Lung (tissue), 17 donors: ENCODE measurements at places on chromosomes 7 and 10. TPM values are rescaled to one million over a fixed set of nuclear protein-coding genes. Genes with fewer than 3 reads are reported as not detected.

The CCDC172 gene
- total RNA-seq, result not detected

The KLF14 gene
- total RNA-seq, result 0.26 TPM

GRCh38 chr7:98760201-98760651 lies 109.6 kb downstream of the TMEM130 start:
- no peaks in the 10 kb centered on the region for H3K27me3 ChIP-seq
- no peak overlapping the region for H3K4me3 ChIP-seq
- H3K27ac ChIP-seq, result no peak overlapping the region
- no peak for DNase-seq
- H3K4me1 ChIP-seq, result no peaks in the 10 kb centered on the region

The BCL7B gene
- total RNA-seq, result 58.6 TPM

The ZNF727 gene
- 0.34 TPM for total RNA-seq

DNA sequence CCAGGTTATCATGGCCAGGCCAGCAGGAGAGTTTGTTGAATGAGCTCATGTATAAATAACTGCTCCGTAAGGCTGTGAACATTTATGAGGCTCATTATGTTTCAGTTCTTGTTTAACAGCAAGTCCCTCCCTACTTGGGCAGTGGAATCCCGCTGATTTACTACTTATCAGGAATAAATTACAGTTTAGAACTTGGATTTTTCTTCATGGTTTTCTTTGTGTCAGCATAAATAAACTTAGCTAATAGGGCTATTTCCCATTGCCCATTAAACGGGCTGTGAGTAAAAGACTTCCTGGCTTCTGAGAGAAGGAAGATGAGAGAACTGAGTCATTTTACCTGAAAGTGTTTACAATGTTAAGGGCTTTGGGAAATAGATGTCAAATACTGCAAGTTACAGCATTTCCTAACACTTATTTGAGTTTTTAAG lies 701.6 kb upstream of the ANKRD30A start:
- no peak overlapping the region for H3K4me3 ChIP-seq
- H3K4me1 ChIP-seq, result no peaks in the 10 kb centered on the region
- no peak for DNase-seq
- H3K27me3 ChIP-seq, result no peaks in the 10 kb centered on the region

GRCh38 chr7:127833641-127834040 lies 181.6 kb downstream of the SND1 start:
- H3K4me1 ChIP-seq, result peaks cover 4% of the 10 kb centered on the region
- H3K4me3 ChIP-seq, result no peak overlapping the region
- H3K27ac ChIP-seq, result no peak overlapping the region
- H3K36me3 ChIP-seq, result peaks cover 1% of the 10 kb centered on the region

The TMEM196 gene
- total RNA-seq, result 0.06 TPM

The SAP25 gene
- 1.9 TPM for total RNA-seq

- DNase-seq, result no peak
- H3K27me3 ChIP-seq, result no peaks in the 10 kb centered on the region
- H3K4me3 ChIP-seq, result no peak overlapping the region
- H3K36me3 ChIP-seq, result no peaks in the 10 kb centered on the region
- H3K4me1 ChIP-seq, result no peaks in the 10 kb centered on the region
Observed at GRCh38 chr7:36430186-36430585, 40.5 kb downstream of the ANLN start.

GRCh38 chr7:140060243-140060630 lies 2.5 kb downstream of the PARP12 start:
- DNase-seq, result no peak
- no peaks in the 10 kb centered on the region for H3K36me3 ChIP-seq
- peak overlapping the region; percentile 81 for H3K27ac ChIP-seq
- peaks cover 7% of the 10 kb centered on the region for H3K4me1 ChIP-seq
- H3K4me3 ChIP-seq, result no peak overlapping the region

- no peaks in the 10 kb centered on the region for H3K4me1 ChIP-seq
- H3K4me3 ChIP-seq, result no peak overlapping the region
- no peaks in the 10 kb centered on the region for H3K36me3 ChIP-seq
- no peaks in the 10 kb centered on the region for H3K27me3 ChIP-seq
- DNase-seq, result peak; percentile 19
- no peak overlapping the region for H3K27ac ChIP-seq
Observed at GRCh38 chr10:108989976-108990375, 933.3 kb downstream of the XPNPEP1 start.

DNA sequence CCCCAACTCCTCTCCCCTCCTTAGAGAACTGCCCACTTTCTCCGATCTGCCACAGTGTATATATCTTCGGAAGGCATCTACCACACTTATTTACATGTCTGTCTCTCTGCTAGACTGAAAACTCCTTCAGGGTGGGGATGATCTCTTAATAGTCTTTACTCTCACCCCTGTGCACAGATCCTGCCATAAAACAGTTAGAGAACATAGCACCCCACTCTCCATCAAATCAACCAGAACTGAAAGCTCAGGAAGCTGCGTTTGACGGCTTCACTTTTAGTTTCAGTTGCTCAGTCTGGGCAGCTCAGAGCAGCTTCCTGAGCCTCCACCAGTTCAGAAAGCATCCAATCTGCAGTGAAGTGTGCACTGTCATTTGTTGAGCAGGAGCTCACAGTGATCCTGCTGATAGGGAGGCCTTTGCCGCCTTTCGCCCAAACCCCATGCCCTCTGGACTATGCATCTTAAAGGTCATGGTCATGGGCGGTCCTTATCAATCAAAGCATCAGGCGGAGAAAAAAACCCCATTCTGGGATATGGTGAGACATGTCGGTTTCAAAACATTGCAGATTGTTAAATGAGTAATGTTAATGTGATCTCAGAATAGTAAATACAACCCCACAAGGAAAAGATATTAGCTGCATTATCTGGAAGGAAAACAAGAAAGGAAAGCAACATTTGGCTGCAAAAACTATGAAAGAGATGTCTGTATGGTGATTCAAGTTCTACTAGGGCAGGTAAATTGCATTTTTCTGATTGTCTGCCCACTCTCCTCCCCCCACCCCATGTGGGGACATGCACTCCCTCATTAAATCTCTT lies 167.1 kb upstream of the ADO start:
- H3K27ac ChIP-seq, result peak overlapping the region; percentile 93
- H3K4me3 ChIP-seq, result no peak overlapping the region
- H3K27me3 ChIP-seq, result no peaks in the 10 kb centered on the region
- H3K36me3 ChIP-seq, result no peaks in the 10 kb centered on the region

- DNase-seq, result no peak
- no peaks in the 10 kb centered on the region for H3K36me3 ChIP-seq
- H3K4me1 ChIP-seq, result no peaks in the 10 kb centered on the region
Observed at GRCh38 chr7:45052011-45052410, 36.8 kb downstream of the NACAD start.

GRCh38 chr10:13724484-13724883 lies 137.7 kb downstream of the PRPF18 start:
- no peak overlapping the region for H3K27ac ChIP-seq
- no peaks in the 10 kb centered on the region for H3K27me3 ChIP-seq
- DNase-seq, result no peak
- H3K36me3 ChIP-seq, result no peaks in the 10 kb centered on the region

DNA sequence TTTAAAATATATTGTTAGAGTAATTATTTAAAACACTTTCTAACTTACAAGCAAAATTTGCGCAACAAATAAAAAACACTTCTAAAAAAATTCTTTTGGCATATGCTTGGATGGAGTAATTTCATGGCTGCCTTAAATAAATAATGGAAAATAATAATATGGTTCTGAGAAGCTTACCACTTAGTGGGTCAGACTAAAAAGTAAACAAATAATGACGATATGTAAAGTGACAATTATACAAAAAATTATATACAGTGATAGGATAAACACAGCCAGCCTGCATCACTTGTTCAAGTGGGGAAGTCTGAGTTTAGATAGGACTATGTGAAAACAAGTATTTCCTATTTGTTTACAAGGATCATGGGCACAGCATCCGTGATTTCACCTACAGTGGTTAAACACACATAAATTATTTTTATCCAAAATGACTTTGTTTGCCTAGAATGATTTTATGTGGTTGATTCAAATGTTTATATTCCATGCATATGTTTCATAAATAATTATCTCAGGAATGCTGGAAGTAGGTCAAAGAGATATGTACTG lies 141.7 kb upstream of the SEMA3D start:
- H3K4me1 ChIP-seq, result peaks cover 3% of the 10 kb centered on the region
- H3K27ac ChIP-seq, result no peak overlapping the region
- H3K4me3 ChIP-seq, result no peak overlapping the region

GRCh38 chr7:99557196-99557607 lies 1.2 kb upstream of the ZNF655 start:
- no peak overlapping the region for H3K4me3 ChIP-seq
- no peaks in the 10 kb centered on the region for H3K27me3 ChIP-seq
- no peak for DNase-seq
- peaks cover 23% of the 10 kb centered on the region for H3K36me3 ChIP-seq
- peaks cover 23% of the 10 kb centered on the region for H3K4me1 ChIP-seq

The UCMA gene
- not detected for total RNA-seq

DNA sequence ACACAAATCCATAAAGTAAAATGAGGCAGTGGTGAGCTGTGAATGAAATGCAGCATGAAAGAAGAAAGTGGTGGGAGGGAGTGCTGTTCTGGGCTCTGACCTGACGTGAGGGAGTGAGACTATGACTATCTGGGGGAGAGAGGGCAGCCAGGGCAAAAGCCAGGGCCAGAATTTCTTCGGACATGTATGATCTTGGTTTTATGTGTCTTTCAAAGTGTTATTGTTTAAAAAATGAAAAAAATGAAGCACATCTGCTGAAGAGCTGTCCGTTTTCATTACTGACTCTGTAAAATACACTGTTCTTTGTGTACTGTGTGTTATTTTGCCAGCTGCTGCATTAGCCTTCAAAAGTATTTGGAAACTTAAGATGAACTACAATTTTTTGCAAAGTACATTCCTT lies 70.2 kb upstream of the KLF14 start:
- no peak overlapping the region for H3K27ac ChIP-seq
- no peak overlapping the region for H3K4me3 ChIP-seq
- DNase-seq, result peak; percentile 10
- no peaks in the 10 kb centered on the region for H3K4me1 ChIP-seq
- no peaks in the 10 kb centered on the region for H3K36me3 ChIP-seq
- no peaks in the 10 kb centered on the region for H3K27me3 ChIP-seq

GRCh38 chr10:97139651-97140048 lies 46.1 kb downstream of the SLIT1 start:
- DNase-seq, result no peak
- no peaks in the 10 kb centered on the region for H3K27me3 ChIP-seq
- peaks cover 62% of the 10 kb centered on the region for H3K4me1 ChIP-seq
- H3K27ac ChIP-seq, result no peak overlapping the region
- H3K36me3 ChIP-seq, result no peaks in the 10 kb centered on the region

The ZNF365 gene
- 2.4 TPM for total RNA-seq

The PIK3AP1 gene
- total RNA-seq, result 24.0 TPM

DNA sequence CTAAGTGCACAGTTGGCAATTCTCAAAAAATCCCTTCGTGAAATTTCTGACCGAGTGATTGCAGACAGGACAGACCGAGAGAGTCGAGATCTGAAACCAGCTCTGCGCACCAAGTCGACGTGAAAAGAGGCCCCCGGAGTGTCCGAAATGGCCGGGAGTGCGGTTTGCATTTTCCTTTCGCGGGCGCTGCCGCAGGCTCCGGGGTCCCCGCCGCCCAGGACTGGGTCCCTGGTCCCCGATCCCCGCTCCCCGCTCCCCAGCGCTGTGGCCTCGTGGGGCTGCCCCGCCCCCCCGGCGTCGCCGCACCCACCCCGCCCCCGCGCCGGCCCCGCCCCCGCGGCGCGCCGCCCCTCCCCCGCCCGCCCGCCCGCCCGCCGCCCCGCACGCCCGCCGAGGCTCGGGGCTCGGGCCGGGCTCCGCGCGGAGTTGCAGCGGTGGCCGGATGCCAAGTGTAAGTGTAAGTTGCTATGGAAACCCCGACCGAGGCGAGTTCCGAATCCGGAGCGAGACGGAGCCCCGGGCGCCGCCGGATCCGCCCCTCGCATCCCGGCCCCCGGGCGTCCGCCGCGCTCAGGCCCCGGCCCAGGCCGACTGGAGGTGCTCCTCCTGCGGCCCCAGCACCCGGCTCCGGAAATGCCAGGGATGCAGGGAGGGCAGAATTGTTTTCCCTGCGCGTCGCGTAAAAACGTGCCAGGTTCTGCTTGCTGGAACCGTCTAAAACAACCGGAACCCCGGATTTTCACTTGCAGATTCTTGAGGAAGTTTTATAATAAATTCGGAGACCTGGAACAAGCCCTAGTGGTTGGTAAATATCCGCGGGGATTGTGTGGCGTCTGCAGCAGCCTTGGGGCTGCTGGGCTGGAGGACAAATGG lies 4.6 kb downstream of the BMI1 start:
- peaks cover 2% of the 10 kb centered on the region for H3K36me3 ChIP-seq
- H3K27me3 ChIP-seq, result peaks cover 24% of the 10 kb centered on the region
- peak overlapping the region; percentile 56 for H3K4me3 ChIP-seq
- peak; percentile 87 for DNase-seq
- peak overlapping the region; percentile 58 for H3K27ac ChIP-seq
- peaks cover 30% of the 10 kb centered on the region for H3K4me1 ChIP-seq

The IL2RA gene
- 1.2 TPM for total RNA-seq

GRCh38 chr7:148979827-148980226 lies 48.5 kb downstream of the PDIA4 start:
- peaks cover 9% of the 10 kb centered on the region for H3K4me1 ChIP-seq
- H3K36me3 ChIP-seq, result no peaks in the 10 kb centered on the region
- no peak overlapping the region for H3K4me3 ChIP-seq
- no peak for DNase-seq
- no peaks in the 10 kb centered on the region for H3K27me3 ChIP-seq

- no peaks in the 10 kb centered on the region for H3K27me3 ChIP-seq
- no peaks in the 10 kb centered on the region for H3K36me3 ChIP-seq
- peak; percentile 91 for DNase-seq
- peak overlapping the region; percentile 79 for H3K27ac ChIP-seq
- peaks cover 50% of the 10 kb centered on the region for H3K4me1 ChIP-seq
Observed at GRCh38 chr7:140639366-140640053, 1.1 kb downstream of the DENND2A start.

GRCh38 chr10:113340282-113340681 lies 212.6 kb upstream of the HABP2 start:
- H3K36me3 ChIP-seq, result no peaks in the 10 kb centered on the region
- no peaks in the 10 kb centered on the region for H3K4me1 ChIP-seq
- H3K27ac ChIP-seq, result no peak overlapping the region
- no peaks in the 10 kb centered on the region for H3K27me3 ChIP-seq

DNA sequence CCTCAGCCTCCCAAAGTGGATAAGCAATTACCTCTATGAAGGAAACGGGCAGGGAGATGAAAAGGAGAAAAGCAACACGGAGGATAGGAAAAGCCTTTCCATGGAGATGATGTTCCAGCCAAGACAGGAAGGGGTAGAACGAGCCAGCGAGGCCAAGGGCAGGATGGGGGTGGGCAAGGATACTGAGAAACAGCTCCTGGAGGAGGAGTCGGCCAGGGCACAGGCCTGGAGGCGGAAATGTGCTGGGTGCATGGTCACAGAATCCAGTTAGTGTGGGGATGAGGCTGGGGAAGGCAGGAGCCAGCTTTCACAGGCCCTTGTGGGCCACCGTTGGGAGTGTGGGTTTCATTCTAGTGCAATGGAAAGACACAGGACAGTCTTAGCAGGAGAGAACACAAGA lies 162.6 kb downstream of the JAZF1 start:
- H3K27ac ChIP-seq, result no peak overlapping the region
- DNase-seq, result no peak
- no peak overlapping the region for H3K4me3 ChIP-seq
- H3K27me3 ChIP-seq, result no peaks in the 10 kb centered on the region
